Lower leg skin (tissue), 4 donors: ENCODE measurements at places on chromosomes 16 and 17. TPM values are rescaled to one million over a fixed set of nuclear protein-coding genes. Genes with fewer than 3 reads are reported as not detected.

Gene GTF3C1
- total RNA-seq = 257 TPM

Gene NPTX1
- 1.1 TPM for total RNA-seq

Gene GLP2R
- total RNA-seq = not detected

Gene AGRP
- not detected for total RNA-seq

Gene LITAFD
- not detected for total RNA-seq

Gene DNAJC7
- total RNA-seq = 70.5 TPM

Gene BCL6B
- 1.9 TPM for total RNA-seq

Gene MLYCD
- 3.8 TPM for total RNA-seq
